ENCODE measurements at places on chromosomes 3 and 15. TPM values are rescaled to one million over a fixed set of nuclear protein-coding genes. Genes with fewer than 3 reads are reported as not detected.

- no peak for DNase-seq
Measured at GRCh38 chr15:87569581-87569980, 687.0 kb downstream of the NTRK3 start.

DNA sequence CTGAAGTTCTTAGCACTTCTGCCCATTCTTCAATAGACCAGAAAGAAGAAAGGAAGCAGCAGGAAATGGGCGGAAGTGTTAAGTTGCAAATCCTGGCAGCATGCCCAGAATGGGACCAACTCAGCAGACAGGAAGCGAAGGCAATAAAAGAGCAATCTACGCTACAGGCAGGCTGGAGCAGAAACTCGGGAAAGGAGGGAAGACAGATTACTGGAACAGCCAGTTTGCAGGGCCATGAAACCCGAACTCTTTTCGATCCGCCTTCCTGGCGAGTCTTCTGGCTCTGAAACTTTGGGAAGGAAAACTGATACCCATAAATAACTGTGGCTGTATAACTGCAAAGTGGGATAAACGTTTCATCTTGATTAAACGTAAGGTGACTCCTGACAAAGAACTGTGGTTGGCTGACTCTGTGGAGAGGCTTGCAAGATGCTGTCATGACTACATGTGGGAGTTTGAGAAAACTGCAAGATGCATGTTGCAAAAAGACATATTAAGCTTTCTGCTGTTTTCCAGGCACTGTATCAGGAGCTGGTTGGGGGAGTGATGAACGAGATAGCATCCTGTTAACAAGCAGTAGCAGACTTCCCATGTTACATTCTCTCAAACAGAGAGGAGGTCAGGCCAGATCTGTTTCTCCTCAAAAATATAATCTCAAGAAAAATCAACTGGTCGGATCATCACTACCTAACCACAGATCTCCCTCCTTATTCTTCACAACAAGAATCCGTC is 67.8 kb downstream of the FMN1 start:
- DNase-seq, result peak; percentile 96

GRCh38 chr3:15327941-15328340 is 4.4 kb downstream of the SH3BP5 start:
- DNase-seq, result peak; percentile 73

GRCh38 chr3:168336276-168336675 is 240.6 kb upstream of the GOLIM4 start:
- DNase-seq, result no peak

DNA sequence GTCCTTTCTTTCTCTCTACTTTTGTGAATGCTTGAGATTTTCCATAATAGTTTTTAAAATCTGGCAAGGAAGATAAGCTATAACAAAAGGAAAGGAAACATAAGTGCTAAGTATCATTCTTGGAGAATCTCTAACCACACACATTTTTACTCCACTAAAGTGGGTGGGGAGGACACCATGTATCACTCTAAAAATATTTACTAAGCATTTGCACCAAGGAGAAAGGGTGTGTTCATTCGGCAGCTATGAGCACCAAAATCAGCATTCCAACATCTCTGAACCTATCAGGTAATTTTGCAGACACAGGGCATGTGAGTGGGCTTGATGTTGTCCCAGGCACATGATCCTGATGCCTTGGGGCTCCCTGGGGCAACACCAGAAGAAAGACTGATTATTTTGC is 5.5 kb downstream of the B4GALT4 start:
- DNase-seq, result peak; percentile 64

DNA sequence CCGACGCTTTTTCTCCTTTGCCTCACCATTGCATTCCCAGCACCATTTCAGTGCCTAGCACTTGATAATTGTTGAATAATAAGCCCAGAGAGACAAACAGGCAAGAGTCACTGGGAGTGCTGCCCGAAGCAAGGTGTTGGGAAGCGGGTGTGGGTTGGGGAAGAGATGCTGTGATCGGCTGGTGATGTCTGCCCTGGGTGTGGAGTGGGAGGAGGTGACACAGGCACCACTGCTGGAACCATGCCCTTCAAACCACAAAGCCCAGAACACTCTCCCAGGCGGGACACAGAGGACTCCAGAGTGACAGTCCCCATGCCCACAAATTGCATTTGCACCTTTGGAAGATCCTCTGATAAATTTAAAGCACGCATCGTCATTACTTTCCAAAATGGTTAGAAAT is 148.2 kb downstream of the CHSY1 start:
- DNase-seq, result no peak

Gene A4GNT
- not detected for total RNA-seq

GRCh38 chr3:69304396-69304795 is 81.5 kb downstream of the FRMD4B start:
- DNase-seq, result no peak

GRCh38 chr3:197136744-197137143 is 107.1 kb upstream of the MELTF start:
- DNase-seq, result no peak

Gene HTR3E
- not detected for total RNA-seq

- no peak for DNase-seq
Measured at GRCh38 chr3:58251631-58252035, 14.0 kb downstream of the ABHD6 start.

DNA sequence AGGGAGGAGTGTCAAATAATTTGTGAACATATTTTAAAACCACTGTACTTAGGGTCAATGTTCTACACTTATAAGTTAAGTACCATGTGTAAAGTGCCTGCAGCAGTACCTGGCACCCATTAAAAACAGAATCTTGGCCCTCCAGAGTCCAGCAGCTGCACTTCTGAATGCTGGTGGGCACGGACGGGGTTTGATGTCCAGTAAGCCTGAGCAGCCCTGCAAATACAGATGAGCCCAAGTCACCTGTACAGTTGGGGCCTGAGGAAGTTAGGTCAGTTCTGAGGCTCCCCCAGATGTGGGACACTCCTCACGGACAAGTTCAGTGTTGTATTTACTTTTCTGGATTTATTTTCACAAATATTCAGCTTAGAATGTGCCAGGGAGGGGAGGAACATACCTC is 150.0 kb upstream of the CTDSPL start:
- no peak for DNase-seq

DNA sequence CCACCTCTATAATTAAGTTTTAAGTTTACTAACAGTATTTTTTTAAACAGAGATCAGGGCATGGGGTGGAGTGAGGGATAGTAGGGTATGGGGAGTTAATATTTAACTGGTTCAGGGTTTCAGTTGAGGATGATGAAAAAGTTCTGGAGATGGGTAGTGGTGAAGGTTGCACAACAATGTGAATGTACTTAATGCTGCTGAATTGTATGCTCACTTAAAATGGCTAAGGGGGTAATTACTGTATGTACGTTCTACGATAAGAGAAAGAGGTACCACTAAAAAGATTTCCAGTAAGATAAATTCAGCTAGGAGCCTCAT is 101.4 kb downstream of the TNIK start:
- no peak for DNase-seq

- DNase-seq, result peak; percentile 72
Measured at GRCh38 chr3:64399205-64399800, 174.0 kb upstream of the PRICKLE2 start.

GRCh38 chr3:148847351-148847750 is 17.7 kb upstream of the CPA3 start:
- peak; percentile 26 for DNase-seq

- DNase-seq, result no peak
Measured at GRCh38 chr3:65083240-65083639, 395.4 kb upstream of the ADAMTS9 start.

DNA sequence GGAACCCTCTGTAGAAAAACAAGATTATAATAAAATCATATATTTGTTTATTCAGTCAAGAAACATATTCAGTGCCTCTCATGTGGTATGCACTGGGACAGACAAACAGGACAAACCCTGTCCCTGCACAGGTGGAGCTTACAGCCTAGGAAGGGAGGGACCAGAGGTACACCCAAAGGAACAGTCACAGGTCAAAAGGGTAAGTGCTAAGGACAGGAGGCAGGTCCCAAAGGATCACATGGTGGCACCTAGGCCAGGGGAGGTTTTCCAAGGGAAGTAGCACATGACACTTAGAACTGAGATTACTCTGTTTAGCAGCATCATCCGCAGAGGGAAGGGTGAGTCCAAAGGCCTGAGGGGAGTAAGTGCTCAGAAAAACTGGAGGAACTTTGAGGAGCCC is 254.4 kb upstream of the ARRDC4 start:
- no peak for DNase-seq

- DNase-seq, result peak; percentile 86
Measured at GRCh38 chr3:168884353-168884903, 779.1 kb downstream of the MECOM start.

DNA sequence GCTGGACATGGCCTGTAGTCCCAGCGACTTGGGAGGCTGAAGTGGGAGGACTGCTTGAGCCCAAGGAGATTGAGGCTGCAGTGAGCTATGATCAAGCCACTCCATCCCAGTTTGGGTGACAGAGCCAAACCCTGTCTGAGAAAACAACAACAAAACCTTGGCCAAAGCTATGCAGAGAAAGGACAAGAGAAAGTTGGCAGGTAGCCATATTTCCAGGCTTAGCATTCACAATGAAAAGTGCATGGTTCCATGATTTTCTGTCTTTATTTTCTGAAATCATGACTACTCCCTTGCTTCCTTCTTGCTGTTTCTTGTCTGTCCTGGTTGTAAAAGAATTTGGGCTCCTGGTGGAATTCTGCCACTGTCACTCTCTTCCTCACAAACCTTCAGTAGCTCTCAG is 284.6 kb upstream of the C2CD4B start:
- no peak for DNase-seq

GRCh38 chr15:61634837-61635236 is 405.7 kb upstream of the RORA start:
- no peak for DNase-seq

Gene MASP1
- not detected for total RNA-seq

Gene PYGO1
- 3.3 TPM for total RNA-seq

- DNase-seq, result no peak
Measured at GRCh38 chr3:152865668-152866245, 30.8 kb downstream of the P2RY1 start.

Gene TNFAIP8L3
- 2.3 TPM for total RNA-seq

- no peak for DNase-seq
Measured at GRCh38 chr3:128309026-128309425, 155.7 kb downstream of the EEFSEC start.

- DNase-seq, result peak; percentile 34
Measured at GRCh38 chr3:8579096-8579495, 65.5 kb downstream of the SSUH2 start.

- no peak for DNase-seq
Measured at GRCh38 chr3:67059443-67059842, 61.3 kb downstream of the KBTBD8 start.

- no peak for DNase-seq
Measured at GRCh38 chr3:184503647-184504046, 57.9 kb upstream of the EPHB3 start.

Gene SEMA6D
- 0.35 TPM for total RNA-seq

DNA sequence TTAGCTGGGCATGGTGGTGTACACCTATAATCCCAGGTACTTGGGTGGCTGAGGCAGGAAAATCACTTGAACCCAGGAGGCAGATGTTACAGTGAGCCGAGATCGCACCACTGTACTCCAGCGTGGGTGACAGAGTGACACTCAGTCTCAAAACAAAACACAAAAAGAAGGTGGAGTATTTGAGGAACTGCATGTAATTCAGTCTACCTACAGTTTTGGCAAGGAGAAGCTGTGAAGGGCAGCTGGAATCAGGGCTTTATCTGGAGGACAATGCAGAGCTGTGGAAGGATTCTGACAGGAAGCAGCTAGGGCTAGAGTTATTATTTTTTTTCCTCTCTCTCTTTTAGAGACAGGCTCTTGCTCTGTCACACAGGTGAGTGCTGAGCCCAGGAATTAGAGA is 6.8 kb downstream of the H1-8 start:
- DNase-seq, result no peak

GRCh38 chr3:33441225-33441976 is 1.2 kb upstream of the UBP1 start:
- DNase-seq, result no peak

DNA sequence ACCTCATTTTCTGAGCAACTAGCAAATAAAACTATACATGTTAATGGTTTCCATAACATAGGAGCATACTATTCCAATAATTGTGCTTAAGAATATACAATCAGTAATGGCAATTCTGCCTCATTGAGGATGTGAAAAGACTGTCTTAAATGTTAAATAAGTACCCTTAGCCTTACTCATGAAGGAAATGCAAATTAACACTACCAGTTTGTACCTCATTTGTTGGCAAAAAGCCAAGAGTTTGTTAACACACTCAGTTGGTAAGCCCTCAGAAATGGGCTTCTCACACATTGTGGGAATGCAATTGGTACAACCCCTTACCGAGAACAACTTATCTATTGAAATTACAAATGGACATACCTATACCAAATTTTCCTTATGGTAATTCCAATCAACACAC is 9.2 kb upstream of the STT3B start:
- no peak for DNase-seq

DNA sequence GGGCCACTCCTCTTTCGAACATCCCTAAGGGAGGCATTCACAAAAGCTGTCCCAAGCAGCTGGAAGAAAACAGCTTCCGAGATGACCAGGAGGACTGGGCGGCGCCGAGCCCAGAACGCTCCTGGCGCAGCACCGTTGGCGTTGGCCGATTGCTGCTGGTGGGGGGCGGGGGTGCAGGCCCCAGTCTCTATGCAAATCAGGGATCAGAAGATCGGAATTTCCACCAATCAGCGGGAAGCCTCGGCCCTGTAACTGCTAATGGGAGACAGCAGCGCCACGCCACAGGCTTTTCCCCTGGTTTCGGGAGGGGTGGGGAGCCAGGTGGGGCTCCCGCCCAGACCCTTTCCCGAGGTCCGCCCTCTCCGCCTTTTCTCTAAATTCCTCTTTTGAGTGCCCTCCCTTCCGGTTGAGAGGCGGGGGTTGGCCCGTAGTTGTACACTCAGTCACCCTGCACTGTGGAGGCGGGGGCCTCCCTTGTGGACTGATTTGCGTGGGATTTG is 27.0 kb downstream of the HMCES start:
- no peak for DNase-seq

Gene OR5H2
- not detected for total RNA-seq

Gene LRRIQ4
- total RNA-seq, result not detected

Gene GOLGA8G
- total RNA-seq, result not detected

DNA sequence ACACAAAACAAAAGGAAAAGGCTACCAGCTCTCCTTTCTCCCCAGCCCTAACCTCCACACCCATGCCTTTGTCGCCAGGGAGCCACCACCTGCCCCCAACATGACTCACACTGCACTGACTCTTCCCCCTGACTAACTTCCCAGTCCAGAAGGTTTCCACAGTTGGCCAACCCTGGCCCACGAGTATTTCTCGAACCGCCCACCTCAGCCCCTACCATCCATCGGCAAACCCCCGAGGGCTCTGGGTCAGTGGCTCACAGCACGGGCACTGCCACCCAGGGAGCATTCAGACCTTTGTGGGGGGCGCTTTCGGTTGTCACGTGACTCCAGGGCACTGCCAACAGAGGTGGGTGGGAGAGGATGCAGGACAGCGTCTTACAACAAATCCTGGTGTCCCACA is 152.3 kb downstream of the LRRC28 start:
- DNase-seq, result peak; percentile 60

Gene PLA2G4E
- 0.07 TPM for total RNA-seq

DNA sequence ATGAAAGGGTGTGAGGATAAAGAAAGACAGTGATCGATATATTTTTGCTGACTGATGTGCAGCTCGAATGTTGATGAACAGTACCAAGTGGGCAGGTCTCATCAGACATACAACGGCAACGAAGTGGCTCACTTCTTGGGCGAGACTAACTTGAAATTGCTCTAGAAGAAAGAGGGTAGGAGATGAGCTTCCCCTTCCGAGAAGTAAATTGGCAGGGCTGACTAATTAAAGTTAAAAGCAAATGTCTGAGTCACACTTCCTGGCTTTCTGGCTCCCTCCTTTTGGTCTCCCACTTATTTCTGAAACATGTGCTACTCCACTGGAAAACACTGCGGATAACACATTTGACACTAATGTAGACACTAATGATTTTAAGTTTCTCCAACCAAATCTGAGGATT is 228.3 kb downstream of the ABHD5 start:
- DNase-seq, result peak; percentile 74

Gene ADAMTS7
- total RNA-seq, result 0.23 TPM
